ENCODE measurements at places on chromosomes 4 and X.
A peak's percentile ranks its signal among the peaks of the same experiment; 100 is the strongest.

DNA sequence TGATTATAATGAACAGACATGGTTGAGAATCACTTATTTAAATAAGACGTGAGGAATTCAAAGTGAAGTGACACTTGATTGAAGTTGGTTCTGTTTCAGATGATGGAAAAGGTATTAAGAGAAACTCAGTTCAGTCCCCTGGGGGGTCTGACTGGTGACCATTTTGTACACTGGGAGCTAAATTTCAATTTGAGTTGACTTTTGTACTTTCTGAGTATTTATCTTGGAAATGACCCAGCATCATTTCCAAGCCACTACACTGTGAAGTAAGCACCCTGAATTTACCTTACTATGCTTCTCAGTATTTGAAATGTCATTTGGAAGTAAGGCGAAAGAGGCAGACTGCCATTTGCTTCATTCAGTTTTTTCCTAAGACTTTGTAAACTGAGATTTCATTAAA, 73.4 kb downstream of the CNOT6L start:
- DNase-seq, result no peak

- no peak for DNase-seq
Measured at GRCh38 chr4:2742823-2743517, 13.2 kb downstream of the TNIP2 start.

- no peak for DNase-seq
Measured at GRCh38 chr4:3331511-3332394, 38.9 kb downstream of the RGS12 start.

GRCh38 chrX:13101441-13102139, 57.2 kb upstream of the FAM9C start:
- no peak for DNase-seq

DNA sequence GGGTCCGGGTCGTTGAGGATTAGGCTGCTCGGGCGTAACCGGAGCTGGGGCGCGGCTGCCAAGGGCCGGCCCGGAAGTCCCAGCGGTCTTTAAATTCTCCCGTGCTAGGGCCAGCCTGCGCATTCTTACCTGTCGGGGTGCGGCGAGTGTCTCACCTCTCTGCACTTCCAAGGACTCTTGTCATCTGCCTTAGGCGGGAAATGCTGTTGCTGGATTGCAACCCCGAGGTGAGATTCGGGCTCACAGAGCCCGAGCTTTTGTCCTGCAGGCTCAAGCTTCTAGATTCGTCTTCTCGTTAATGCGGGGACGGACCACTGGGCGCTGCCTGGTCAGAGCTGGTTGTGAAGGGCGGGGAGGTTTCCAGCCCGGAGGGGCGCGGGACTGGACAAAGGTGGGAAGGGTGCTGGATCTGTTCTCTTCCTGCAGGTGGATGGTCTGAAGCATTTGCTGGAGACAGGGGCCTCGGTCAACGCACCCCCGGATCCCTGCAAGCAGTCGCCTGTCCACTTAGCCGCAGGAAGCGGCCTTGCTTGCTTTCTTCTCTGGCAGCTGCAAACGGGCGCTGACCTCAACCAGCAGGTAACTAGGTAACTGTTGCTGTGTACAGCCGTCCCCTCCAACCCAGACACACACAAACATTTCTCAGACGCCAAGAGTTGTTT, at the start of gene ANKRD37:
Gene ANKRD37, plus strand, starts transcription at position 118 of the 662 bp plus-strand sequence. Its CDS starts 83 bp downstream, at position 201.
- no peak for DNase-seq

DNA sequence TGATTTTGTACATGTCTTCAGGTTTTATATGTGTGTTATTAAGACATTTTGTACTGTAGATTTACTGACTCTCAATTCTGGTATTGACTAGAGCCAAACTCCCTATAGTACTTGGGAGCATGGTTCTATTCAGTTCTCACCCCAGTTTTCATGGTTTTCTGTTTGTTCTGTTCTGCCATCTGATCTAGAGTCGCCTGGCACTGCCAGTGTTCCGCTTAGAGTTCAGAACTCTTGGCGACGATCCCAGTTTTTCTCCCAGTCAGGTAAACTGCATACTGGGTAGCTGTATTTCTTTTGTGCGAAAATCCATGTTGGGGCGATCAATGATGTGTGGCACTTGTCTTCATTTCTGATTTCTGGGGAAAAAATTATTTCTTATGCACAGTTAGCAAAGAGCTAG, 78.0 kb downstream of the PHOX2B start:
- peak; percentile 4 for DNase-seq

GRCh38 chr4:20283039-20283438, 31.3 kb downstream of the SLIT2 start:
- DNase-seq, result no peak

DNA sequence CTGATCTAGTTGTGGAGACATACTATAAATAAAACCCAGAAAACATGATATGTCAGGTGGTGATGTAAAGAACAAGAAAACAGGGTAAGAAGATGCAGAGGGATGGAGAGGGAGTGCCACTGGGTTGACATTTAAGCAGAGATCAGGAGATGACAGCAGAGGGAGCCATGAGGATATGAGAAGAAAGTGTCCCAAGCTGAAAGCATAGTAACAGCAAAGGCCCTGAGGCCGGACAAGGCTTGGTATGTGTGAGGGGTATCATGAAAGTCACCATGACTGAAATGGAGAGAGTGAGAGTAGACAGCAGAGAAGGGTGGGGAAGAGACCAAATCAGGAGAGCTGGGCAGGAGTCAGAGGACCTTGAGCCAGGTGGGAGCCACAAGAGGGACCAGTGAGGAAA, 3.4 kb downstream of the GPKOW start:
- DNase-seq, result no peak

- no peak for DNase-seq
Measured at GRCh38 chr4:56976283-56976836, 1.0 kb downstream of the NOA1 start.

DNA sequence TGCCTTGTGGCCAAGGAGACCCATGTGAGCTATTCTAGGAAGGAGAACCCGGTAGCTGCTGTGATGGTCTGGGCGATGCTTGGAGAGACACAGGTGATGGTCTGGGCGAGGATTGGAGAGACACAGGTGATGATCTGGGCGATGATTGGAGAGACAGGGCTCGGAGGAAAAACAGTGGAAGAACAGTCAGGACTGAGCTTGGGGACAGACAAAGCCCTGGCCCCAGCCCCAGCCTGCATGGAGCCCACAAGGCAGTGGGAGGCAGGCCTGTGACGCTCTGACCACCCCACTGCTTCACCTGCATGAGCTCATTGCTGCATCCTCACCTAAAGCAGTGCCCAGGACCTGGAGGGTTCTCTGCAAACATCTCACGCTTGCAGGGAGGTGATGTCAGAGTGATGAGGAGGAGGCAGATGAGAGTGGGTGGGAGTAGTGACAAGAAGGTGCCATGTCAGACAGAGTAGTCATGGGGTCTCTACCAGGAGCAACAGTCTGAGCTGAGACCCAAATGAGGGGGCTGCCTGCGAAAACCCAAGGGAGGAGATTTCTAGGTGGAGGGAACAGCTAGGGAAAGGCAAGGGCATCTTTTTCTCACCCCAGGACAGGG, 35.9 kb upstream of the PSAPL1 start:
- no peak for DNase-seq

GRCh38 chrX:38279188-38279587, 48.1 kb downstream of the RPGR start:
- DNase-seq, result no peak

- DNase-seq, result no peak
Measured at GRCh38 chrX:110536816-110537215, 178.2 kb downstream of the RTL9 start.

GRCh38 chrX:154313147-154313546, 17.6 kb downstream of the TKTL1 start:
- no peak for DNase-seq

GRCh38 chr4:27828843-27829242, 968.2 kb downstream of the STIM2 start:
- no peak for DNase-seq

GRCh38 chrX:65034668-65035445, 58.6 kb upstream of the ZC4H2 start:
- peak; percentile 0 for DNase-seq

GRCh38 chr4:61877893-61878292, 677.8 kb downstream of the ADGRL3 start:
- no peak for DNase-seq

DNA sequence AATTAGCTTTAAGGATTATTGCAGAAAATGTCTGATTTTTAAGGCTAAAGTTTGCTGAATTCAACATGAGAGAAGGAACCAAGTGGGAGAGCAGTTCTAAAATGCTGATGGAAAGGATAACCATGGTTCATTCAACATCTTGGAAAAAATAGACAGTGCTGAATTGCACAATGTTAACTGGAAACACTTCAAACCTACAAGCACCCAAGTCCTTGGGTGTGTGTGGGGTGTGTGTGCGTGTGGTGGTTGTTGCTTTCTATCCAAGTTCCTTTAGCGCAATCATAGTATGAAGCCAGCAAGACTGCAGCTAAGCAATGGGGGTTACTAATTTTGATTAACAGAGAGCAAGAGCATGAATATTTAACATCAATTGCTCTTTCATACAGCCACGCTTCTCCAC, 29.3 kb upstream of the SCOC start:
- no peak for DNase-seq

DNA sequence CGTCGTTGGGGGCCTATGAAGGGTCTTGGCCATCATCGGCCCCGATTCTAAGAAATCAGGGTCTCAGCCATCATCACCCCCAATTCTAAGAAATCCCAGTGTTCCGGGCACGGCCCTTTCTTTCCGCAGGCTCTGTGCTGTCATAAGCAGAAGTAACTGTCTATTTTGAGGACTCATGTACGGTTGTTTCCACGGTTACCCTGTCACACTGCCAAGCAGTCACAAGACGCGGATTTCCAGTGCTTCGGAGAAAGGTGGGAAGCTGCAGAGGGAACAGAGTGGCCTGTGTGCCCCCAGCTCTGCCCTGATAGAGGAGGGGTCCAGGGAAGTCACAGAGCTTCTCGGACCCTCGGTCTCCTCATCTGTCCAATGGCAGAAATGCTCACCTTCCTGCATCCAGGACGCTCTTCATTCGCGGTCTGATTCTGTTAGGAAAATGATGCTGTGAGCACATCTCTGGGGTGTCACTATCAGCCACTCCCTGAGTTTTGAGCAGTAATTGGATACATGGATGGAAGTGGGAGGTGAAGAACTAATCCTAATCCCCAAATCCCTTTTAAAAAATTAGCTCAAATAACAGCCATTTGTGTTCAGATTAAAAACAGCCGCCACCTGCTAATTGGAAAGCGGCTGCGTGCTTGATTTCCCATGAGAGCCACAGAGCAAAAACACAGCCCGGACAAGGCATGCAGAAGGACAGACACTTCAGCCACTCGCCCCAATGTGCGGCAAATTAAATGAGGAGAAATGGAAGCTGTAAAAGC, 73.1 kb downstream of the WFS1 start:
- DNase-seq, result peak; percentile 54

- no peak for DNase-seq
Measured at GRCh38 chr4:114287079-114287696, 307.7 kb upstream of the ARSJ start.

- DNase-seq, result peak; percentile 77
Measured at GRCh38 chr4:8410641-8411271, 29.8 kb downstream of the ACOX3 start.

DNA sequence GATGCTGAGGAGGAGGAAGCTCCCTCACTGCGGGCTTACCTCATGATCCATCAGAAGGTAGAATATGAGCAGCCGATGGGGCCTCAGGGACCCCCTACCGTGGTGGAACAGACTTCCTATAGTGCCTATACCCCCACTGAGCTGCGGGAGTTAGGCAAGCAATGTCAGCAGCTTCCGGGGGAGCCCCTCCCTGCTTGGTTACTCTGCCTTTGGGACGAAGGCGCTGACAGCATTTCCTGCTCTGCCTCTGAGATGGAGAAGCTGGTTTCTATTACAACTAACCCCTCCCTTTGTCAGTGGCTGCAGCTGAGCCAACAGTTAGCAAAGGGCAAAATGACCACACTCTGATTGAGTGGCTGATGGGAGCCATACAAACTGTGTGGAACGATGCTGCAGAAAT, 430.7 kb downstream of the IDS start:
- DNase-seq, result no peak

DNA sequence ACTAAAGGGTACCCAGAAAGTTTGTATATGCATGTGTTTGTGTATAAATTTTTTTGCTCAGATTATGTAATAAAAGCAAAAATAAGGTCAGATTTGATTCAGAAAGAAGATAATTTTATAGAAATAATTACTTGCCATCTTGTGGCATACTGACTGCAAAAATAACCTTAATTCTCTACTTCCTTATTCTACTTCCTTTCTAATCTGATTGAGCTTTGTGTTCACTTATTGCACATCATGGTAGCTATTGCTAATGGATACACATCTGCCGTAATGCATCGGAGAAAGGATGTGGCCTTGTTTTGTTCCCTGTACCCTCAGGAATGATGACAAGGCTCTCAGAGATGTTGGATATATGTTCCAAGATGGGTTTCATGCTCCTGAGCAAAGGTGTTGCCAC, 10.5 kb upstream of the GNPDA2 start:
- DNase-seq, result no peak

DNA sequence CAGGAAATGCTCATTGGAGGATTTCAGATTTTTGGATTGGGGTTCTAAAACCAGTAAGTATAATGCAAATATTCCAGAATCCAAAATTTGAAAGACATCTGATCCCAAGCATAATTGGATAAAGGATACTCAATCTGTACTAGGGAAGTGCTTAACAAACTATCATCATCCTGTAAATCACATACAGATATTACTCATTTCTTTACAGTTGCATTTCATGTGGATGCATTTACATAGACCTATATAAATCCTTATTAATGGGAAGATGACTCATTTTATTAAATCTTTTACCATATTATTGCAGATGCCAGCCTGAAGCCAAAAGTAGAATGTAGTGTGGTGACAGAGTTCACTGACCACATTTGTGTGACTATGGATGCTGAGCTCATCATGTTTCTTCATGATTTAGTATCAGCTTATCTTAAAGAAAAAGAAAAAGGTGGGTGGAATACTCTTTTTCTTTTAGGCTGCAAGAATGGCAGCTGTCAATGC, 22.4 kb upstream of the ADAD1 start:
- no peak for DNase-seq

DNA sequence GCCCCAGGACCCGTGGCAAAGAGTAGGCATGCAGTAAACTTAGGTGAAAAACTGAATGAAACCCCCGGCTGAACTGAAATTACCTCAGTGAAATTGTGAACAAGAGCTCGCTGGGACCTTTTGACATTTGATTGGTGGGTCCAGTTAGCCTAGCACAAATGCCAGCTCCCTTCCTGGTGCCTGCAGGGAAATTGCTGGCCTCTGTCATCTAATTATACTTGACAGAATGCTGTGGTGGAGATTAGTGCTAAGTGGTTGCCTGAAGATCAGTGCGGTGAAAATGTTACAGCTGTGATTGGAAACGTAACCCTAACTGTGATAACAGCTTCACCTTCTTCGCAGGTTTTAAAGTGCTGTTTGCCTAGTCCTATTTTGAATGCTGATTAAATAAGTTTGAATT, 43.0 kb downstream of the ADD1 start:
- peak; percentile 20 for DNase-seq

- DNase-seq, result no peak
Measured at GRCh38 chr4:56146956-56147355, 198.2 kb downstream of the CEP135 start.

- DNase-seq, result no peak
Measured at GRCh38 chrX:123899701-123900100, 39.8 kb downstream of the XIAP start.

Data from NCI-H2171 (cell line).